Stimulated activated CD4-positive, alpha-beta T cell treated with anti-CD3 and anti-CD28 coated beads, Interleukin-1b, Interleukin-23, amount 100 ng/mL, for 1 hour (primary cell): ENCODE measurements at places on chromosomes 4 and X.

GRCh38 chr4:70704215-70704930 is 16.0 kb downstream of the UTP3 start:
- no peak for DNase-seq

DNA sequence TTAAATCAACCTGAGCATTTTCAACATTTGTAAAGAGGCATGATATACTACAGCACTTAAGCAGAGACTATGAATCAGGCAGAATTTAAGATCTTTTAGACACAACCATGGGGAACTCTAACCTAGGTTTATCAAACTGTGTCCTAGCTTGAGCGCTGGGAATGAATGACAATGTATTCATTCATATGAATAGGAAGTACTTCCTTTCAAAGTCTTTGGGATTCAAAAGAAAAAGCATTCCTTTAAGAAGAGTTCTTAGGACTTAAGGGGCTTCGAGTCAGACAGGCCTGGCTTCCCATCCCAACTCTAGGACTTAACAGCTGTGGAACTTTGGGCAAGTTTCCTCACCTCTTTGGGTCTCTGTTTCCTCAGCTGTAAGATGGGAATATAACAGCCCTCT is 104.6 kb downstream of the ANAPC4 start:
- DNase-seq, result no peak

GRCh38 chr4:113826421-113826820 is 64.9 kb upstream of the CAMK2D start:
- no peak for DNase-seq

- no peak for DNase-seq
Observed at GRCh38 chr4:73139991-73140390, 70.5 kb upstream of the COX18 start.

DNA sequence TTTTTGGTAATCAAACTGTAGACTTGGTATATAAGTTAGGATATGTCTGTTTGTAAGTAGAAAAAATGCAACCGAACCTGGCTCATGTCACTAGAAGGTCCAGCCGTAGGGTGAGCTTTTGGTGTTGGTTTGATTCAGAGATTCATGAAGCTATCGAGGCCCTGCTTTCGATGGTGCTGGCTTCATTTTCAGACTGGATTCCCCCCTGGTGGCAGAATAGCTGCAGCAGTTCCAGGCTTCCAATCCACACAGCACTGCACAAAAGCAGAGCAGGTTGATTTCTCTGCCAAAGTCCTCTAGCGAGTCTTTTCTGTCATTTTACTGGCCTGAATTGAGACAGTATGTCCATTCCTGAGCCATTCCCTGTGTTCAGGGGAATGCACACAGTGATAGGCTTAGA is 33.1 kb downstream of the PDK3 start:
- DNase-seq, result no peak

- DNase-seq, result peak; percentile 21
Observed at GRCh38 chr4:99462875-99463464, 27.8 kb upstream of the ADH7 start.

DNA sequence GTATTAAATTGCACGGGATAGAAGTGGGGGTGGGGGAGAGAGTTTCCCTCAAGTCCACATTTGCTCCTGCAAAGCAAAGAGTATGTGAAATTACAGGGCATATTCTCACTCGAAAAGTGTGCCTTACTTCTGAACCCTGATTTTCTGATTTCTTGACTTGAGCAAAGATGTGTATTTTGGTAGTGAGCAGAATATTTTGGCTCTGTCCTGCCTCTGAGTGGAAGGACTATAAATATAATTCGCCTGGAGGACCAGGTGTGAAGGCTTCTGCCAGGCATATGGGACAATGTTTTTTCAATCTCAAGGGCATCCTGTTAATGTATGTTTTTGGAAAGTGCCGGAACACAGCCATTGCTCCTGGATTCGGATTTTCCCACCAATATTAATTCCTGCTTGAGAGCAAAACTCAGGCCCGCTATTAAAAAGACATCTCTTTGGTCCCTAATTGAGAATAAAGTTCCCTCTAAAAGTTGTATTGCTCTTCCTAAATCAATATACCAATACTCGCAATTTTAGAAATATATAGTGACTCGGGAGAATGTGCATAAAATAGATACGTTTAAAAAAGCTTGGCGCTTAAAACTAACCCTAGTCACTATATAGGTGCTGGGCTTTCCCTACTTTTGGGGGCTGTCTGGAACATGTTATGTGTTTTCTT is 15.3 kb upstream of the PITX2 start:
- no peak for DNase-seq

- DNase-seq, result no peak
Observed at GRCh38 chr4:100422894-100423293, 94.9 kb downstream of the EMCN start.

- no peak for DNase-seq
Observed at GRCh38 chrX:134074151-134074550, 88.8 kb upstream of the GPC3 start.

DNA sequence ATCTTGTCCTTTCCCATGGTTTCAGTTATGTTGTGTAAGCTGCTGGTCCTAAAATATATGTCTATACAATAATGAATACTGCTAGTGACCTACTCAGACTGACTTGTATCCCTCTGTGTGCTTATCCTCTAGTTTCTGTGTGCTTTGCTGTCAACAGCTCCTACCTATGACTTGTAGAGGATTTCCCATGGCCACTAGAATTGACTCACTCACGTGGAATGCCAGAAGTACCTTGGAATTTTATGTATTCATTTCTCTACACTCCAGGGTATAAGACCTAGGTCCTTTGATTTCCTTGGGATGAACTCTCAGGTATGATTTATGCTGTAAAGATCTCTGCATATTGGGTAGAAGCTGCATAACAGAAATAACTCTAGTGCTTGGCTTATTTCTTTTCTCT is 279.9 kb upstream of the SLIT2 start:
- DNase-seq, result no peak

DNA sequence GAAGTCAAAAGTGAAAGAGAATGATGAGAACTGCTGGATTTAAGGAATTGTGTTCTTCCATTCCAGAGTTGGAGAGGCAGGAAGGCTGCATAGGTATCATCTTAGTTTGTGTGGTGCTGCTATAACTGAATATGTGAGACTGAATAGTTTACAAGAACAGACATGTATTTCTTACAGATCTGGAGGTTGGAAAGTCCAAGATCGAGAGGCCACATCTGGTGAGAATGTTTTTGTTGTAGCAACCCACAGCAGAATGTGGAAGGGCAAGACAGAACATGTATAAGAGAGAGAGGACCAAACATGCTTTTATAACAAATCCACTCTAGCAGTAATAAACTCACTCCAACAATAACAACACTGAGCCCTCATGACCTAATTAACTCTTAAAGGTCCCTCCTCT is 408.6 kb downstream of the FAM47B start:
- no peak for DNase-seq

GRCh38 chr4:83546786-83547185 is 10.9 kb downstream of the GPAT3 start:
- no peak for DNase-seq

DNA sequence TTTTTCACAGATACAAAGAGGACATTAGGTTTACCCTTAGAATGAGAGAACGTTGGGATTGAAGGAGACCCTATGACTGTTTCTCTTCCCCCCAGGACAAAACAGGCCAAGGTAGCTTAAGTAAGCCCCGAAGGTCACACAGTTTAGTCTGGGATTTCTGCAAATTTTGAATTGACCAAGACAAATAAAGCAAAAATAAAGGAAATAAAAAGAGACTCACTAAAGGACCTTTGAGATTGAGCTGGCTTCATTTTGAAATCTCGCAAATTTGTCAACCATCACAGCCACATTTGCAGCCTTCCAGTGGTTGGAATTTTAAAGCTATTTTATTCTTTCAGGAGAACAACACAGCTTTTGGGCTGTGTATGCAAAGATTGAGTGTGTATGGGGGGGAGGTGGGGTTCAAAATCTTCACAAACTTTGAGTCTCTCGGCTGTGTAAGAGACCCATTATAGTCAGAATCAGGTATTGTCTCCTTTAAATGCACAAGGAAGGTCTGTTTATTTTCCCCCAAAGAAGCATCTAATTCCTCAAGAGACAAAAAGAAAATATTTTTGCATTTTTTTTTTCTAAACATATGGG is 4.2 kb downstream of the TMSB4X start:
- no peak for DNase-seq

DNA sequence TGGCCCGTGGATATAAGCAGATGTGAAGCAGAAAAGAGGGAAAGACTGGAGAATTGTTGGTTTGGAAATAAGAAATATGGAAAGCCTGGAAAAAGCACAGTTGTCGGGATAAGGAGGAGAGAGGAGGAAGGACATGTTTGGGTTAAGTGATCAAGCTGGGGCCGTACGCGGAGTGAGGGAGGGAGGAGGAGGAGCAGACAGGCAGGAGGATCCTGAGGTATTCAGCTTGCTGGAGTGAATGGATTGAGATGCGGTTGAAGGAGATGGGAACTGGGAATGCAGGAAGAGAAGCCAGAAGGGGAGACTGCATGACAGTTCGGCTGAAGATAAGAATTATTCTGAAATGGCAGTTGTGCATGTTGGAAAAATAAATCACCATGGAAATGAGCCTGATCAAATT is 21.2 kb downstream of the ZFP42 start:
- no peak for DNase-seq

DNA sequence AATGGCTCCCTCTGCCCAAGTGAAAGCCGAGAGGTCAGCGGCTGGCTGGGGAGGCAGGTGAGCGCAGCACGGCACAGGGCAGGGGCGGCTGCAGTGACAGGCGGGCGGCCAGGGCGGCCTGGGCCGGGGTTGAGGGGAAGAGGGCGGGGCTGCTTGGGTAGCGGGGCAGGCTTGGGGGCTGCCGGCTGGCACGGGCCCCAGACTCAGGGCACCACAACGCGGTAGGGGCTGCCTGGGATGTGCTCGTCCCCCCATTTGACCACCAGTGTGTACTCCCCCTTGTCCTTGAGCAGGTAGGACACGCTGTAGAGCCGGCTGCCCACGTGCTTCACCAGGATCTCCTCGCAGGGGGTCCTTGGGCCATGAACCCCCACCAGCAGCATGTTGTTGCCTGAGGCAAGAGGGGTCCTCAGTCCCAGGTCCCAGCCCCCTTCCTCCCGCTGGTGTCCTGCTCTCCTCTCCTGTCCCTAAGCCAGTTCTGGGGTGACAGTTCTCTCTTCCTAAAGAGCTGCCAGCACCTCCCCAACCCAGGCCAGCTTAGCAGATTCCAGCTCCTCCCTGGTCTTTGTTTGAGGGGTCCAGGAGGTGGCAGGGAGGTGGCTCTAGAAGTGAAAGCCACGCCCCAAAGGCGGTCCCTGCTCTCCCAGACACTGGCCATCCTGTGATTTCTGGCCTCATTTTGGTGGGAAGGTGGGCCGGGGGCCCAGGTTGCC is 25.6 kb downstream of the FLNA start:
- no peak for DNase-seq

- DNase-seq, result no peak
Observed at GRCh38 chr4:81523672-81524327, 52.1 kb upstream of the RASGEF1B start.

DNA sequence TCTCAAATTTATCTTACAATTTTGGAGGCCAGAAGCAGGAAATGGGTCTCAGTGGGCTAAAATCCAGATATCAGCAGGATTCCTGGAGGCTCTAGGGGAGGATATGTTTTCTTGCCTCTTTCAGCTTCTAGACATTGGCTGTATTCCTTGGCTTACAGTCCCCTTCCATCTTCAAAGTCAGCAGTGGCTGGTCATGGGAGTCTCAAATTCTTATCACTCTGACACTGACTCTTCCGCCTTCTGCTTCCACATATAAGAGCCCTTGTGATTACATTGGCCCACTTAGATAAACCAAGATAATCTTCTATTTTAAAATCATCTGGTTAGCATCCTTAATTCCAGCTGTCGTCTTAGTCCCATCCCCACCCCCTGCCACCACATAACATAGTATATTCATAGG is 113.0 kb downstream of the PCDH7 start:
- no peak for DNase-seq

- no peak for DNase-seq
Observed at GRCh38 chr4:88752754-88753153, 55.1 kb upstream of the NAP1L5 start.

GRCh38 chrX:49921109-49921508 is 1.3 kb upstream of the CLCN5 start:
- DNase-seq, result no peak

GRCh38 chr4:3679851-3680311 is 86.3 kb upstream of the ADRA2C start:
- no peak for DNase-seq

GRCh38 chrX:1386338-1387127 is 5.4 kb downstream of the SLC25A6 start:
- DNase-seq, result no peak

DNA sequence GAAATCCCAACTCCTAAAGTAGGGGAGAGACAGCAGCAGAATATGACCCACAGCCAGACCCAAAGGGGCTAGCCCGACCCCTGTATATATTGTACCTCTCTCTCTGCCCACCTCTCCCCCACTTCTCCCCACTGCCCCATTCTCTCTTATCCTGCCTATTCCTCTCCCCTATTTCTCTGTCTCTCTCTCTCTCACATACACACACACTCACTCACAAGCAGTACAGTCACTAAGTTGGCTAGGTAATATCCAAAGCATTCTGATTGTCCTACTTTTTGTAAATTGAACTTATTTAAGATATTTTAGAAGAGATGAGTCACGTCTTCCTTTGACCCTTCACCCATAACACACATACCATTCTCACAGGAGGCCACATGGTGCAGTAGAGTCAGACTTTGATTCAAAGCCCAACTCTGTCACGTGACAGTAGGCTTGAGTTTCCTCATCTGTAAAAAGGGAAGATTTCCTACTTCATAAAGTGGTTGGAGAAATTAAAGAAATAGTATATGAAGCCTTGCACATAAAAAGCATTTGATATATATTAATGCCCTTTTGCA is 29.5 kb downstream of the SRPX2 start:
- no peak for DNase-seq

DNA sequence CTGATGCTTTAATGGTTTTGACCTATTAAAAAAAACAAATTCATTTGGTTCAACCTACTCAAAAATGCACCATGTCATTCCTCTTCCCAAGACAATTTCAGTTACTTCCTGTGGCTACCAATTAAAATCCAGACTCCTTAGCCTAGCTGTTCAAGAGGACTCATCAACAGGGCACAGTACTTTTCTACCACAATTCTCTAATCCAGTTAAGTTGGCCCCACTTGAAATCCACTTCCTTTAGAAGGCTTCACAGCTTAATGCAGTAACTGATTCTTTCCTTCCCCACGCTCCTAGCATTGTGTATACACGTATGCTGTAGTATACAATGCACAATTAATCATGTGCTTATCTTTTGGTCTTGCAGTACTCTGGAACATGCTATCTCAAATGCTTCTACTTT is 129.8 kb downstream of the UGT8 start:
- no peak for DNase-seq

- DNase-seq, result no peak
Observed at GRCh38 chr4:31482691-31483090, 762.5 kb downstream of the PCDH7 start.

GRCh38 chr4:41681054-41681453 is 67.5 kb downstream of the PHOX2B start:
- no peak for DNase-seq

DNA sequence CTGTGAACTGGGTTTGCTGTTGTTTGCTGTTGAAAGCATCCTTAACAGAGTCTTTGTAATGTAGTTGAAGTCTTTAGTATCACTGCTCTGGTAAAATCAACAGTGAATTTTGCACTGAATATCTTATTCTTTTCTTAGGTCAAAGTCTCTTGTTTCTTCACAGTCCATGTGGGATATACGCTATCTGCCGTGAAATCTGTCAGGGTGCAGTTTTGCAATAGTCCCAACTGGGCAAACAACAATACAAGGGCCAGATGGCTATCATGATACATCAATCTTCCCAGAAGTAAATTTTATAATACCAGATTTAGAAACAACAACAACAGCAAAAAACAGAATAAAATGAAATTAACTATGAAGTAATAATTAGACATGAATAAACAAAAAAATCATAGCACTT is 123.5 kb downstream of the PPARGC1A start:
- DNase-seq, result no peak
